Breast epithelium (tissue), 4 donors: ENCODE measurements at places on chromosomes 12 and 14. TPM values are rescaled to one million over a fixed set of nuclear protein-coding genes. Genes with fewer than 3 reads are reported as not detected.

GRCh38 chr12:5748027-5748426, 197.0 kb downstream of the ANO2 start:
- no peak for DNase-seq

KRT74 gene
- total RNA-seq, result not detected

GRCh38 chr12:10189653-10190052, 10.8 kb downstream of the TMEM52B start:
- peak; percentile 32 for DNase-seq

DNA sequence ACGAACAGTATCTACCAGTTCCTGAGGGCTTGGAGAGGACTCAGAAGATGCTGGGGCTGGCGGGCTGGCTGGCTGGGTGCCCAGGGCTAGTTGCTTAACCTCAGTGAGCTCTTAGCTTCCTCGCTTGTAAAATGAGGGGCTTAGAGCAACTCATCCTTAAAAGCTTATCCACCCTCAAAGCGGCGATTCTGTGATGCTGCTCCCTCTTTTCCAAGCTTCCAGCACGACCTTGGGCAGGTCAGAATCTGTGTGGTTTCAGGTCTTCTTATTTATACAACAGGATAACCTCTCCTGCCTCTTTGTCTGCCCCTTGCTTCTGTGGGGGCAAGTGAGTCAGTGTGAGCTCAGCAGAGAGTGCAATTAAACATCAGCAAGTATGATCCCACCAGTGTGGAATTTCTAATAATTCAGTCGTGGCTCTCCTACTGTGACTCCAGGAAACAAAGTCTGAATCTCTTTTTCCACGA, 281.8 kb downstream of the KSR2 start:
- DNase-seq, result no peak

OASL gene
- total RNA-seq, result 1.3 TPM

CLEC6A gene
- total RNA-seq, result not detected

DNA sequence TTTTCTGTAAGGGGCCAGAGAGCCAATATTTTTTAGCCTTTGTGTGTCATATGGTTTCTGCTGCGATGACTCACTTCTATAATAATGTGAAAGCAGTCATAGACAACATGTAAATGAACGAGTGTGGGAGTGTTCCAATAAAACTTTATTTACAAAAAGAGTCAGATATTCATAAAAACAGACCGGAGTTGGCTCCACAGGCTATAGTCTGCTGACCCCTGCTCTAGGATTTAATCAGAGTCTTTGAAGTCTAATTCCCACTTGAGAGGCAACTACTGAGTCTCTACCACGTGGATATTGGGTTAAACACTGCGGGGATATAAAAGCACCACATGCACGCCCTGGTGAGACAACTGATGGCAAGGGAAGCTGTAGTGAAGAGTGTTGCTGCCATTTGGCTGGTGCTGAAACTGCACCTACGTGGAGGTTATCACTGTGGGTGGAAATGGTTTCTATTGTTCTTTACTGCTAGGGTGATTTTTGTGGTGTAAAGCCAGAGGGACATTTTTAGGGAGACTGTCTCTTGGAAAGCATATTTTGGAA, 3.6 kb upstream of the NINJ2 start:
- no peak for DNase-seq

GRCh38 chr14:51862176-51862796, 1.9 kb downstream of the GNG2 start:
- no peak for DNase-seq

TRIM9 gene
- 4.6 TPM for total RNA-seq

ANO2 gene
- total RNA-seq, result 33.1 TPM

OR4E2 gene
- not detected for total RNA-seq

- no peak for DNase-seq
Measured at GRCh38 chr12:41344776-41345470, 156.8 kb downstream of the PDZRN4 start.

DNA sequence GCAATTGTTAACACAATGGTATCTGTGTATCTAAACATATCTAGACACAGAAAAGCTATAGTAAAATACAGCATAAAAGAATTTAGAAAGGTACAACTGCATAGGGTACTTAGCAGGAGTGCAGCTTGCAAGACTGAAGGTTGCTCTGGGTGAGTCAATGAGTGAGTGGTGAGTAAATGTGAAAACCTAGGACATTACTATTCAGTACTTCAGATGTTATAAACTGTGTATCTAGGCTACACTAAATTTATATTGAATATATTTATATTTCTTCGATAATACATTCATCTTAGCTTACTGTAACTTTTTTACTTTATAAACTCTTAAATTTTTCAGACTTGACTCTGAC, 409.0 kb upstream of the DCN start:
- DNase-seq, result no peak

GRCh38 chr12:24134092-24134491, 184.6 kb upstream of the SOX5 start:
- no peak for DNase-seq

DNA sequence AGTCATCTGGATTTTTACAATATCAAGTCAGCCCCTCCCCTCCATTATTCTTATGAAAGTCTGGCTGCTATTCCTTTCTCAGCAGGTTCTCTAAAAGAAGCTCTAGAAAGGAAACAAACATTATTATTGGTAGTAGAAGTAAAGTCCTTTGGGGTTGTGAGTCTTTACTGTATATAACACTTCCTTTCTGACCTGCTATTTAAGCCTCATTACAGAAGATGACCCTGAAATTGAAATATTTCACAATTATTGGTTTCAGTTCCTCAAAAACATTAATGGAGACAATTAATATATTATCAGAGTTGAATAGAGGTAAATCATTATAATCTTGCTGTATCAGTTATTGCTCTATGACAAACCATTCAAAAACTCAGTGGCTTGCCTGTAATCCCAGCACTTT, 19.3 kb downstream of the PLEKHA5 start:
- DNase-seq, result no peak

MMP14 gene
- 84.4 TPM for total RNA-seq

CLEC4D gene
- 0.33 TPM for total RNA-seq

DNA sequence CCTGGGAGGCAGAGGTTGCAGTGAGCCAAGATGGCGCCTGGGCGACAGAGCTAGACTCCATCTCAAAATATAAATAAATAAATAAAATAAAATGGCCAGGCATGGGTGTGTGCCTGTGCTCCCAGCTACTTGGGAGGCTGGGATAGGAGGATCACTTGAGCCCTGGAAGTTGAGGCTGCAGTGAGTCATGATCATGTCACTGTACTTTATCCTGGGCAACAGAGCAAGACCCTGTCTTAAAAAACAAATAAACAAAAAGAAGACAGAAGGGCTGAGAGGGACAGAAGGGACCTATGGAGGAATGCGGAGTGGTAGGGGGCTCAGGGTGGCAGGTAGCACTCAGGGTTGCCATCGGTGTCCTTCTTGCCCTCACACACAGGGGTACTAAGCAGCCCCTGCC, 40.8 kb downstream of the PRPF40B start:
- no peak for DNase-seq

DNA sequence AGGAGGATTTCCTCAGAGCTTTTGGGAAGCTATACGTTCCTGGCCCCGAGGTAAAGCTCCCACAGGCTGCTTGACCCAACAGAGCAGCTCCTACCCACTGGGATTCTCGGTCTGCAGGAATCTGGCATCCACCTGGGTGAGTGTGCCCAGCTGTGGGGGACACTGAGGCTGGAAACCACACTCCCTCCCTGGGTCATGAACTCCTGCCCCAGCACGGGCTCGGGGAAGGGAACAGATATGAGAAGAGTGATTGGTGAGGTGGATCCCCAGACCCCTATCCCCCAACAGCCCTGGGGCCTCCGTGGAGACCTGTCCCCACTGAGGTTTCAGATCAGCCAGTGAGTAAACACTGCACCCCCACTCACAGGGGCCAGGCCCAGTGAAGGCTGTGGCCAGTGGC, 3.3 kb downstream of the FAIM2 start:
- no peak for DNase-seq

DNA sequence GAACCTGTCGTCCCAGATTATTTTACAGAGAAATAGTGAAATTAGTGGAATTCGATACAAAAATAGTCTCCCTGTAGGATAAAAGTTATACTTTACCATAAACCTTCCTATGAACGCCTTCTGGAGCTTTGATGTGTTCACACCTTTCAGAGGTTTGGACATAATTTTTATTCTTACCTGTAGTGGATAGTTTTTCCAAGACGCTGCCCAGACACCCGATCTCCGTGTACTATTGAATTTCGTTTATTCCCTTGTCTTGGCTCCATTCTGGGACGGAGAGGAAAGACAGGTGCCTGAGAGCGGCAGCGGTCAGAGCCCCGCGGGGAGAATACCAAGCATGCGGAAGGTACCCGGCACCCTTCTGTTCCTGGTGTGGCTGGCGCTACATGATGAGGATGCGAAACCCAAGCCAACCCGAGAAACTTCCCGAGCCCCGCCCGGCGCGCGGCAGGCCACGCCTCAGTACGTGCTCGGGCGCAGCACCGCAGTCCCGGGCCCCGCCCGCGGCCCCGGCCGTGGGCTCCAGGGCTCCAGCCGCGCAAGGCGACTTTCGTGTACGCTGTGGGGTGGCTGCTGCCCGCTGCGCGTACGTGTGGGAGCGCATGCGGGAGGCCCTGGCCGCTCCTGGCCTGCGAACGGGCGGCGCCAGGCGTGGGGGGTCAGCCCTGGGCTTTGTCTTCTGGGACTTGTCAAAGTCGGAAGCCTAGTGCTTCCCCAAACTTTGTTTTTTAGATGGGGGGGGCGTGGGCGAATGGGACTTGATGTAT, 11.3 kb upstream of the SNAPC1 start:
- DNase-seq, result peak; percentile 87

DNA sequence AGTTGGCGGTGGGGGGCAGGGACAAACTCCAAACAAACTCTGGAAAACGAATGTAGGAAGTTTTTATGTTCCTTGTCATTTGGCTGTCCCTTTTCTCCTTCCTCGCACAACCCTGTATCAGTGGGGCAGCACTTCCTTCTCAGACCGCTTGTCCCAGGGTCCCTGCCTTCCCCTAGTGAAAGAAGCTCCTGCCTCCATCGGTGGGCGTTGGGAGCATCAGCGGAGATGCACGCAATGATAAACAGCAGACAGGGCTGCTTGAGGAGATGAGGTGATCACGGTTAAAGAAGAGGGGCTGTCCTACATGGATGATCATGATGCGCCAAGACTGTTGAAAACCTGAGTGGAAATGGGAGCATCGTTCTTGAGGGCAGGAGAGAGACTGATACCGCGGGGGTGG, 620 bp downstream of the C1S start:
- DNase-seq, result no peak

- no peak for DNase-seq
Measured at GRCh38 chr12:12456637-12457036, 99.8 kb downstream of the BORCS5 start.

GRCh38 chr14:100541621-100542560, 45.3 kb downstream of the BEGAIN start:
- DNase-seq, result no peak

DNA sequence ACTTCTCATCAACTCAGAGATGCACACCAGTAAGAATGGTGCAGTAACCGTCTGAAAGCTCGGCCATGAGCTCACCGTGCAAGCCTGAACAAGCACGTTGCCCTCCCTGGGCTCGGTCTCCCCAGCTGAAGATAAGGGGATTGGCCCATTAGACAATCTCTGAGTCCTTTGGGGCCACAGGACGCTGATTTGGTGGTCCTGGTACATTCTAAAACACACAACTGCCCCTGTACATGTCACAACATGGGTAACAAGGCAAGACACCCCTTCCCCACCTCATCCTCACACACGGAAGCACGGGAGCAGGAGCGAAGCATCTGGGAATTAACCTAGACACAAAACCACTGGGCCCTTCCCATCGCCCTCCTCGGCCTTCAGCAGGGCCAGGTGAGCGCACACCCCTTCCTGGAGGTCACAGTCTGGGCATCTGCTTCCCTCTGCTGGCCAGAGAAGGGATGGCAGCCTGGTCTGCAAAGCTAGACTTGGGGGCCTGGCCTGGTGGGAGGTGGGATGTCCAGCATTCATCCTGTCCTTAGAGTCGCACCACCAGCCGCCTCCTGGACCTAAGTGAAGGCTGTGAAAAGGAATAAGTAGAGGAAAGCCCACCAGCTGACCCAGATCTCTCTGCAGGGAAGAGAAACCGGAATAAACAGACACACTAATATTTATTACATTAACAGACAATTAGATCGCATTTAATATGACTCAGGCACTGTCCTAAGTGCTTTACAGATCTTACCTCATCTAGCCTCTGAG, 18.9 kb upstream of the SMUG1 start:
- DNase-seq, result peak; percentile 78

ABCD2 gene
- 48.0 TPM for total RNA-seq

DNA sequence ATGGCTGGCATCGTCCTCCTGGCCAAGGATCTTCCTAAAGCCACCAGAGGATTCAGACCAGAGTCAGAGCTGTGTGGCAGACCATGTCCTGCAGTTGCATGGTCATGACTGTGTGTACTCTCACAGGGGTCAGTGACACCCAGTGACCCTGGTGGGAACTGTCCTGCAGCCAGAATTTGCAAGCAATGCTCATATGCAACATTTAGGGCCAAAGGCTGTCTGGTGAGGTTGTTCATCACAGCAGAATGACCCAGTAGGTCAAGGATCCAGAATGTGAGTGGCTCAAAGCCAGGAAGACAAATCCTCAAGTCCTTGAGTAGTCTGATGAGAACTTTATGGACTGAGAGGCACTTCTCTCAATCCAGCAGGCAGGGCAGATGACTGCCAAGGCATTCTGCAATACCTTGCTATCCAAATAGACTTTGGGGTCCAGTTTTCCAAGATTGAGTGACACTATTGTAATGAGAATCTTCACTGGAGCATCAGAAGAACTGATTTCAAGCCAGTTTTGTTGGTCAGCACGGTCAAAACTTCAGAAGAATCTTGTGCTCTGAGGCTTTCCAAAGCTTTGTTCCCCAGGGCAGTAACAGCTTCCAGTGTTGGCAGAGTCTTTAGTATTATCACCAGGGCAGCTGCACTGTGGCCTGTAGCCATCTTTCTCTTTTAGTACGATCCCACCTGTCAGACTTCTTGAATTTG, 122.0 kb downstream of the PTCSC3 start:
- DNase-seq, result no peak

DNA sequence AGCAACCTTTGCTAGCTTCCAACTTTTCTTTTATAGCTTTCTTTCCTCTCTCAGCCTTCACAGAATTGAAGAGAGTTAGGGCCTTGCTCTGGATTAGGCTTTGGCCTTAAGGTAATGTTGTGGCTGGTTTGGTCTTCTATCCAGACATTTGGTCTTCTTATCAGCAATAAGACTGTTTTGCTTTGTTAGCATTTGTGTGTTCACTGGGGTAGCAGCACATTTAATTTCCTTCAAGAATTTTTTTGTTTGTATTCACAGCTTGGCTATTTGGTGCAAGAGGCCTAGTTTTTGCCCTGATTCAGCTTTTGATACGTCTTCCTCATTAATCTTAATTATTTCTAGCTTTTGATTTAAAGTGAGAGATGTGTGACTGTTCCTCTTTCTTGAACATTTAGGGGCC, 130.8 kb downstream of the RAD51B start:
- no peak for DNase-seq

GRCh38 chr14:73762375-73762822, 48.2 kb upstream of the PNMA1 start:
- DNase-seq, result no peak

GRCh38 chr12:80222261-80222660, 122.9 kb downstream of the OTOGL start:
- no peak for DNase-seq

PPP4R4 gene
- 7.2 TPM for total RNA-seq

DNA sequence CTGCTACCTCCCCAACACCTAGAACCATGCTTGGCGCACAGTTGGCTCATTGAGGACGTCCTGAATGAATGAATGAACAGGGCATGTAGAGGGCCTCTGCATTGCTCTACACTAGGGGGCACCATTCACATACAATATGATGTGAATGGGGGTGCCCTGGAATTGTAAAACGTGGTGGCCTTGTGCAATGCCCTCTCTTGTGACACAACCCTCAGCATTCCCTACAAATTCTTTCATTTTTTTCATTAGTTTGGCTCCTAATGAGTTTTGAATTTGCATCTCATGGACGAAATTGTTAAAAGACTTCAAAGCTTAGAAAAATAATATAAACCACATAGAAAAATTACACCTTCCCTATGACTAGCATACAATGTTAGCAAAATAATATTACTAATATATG, 2.3 kb upstream of the DIO2 start:
- DNase-seq, result no peak
